ENCODE measurements at places on chromosomes 6 and 20.

DNA sequence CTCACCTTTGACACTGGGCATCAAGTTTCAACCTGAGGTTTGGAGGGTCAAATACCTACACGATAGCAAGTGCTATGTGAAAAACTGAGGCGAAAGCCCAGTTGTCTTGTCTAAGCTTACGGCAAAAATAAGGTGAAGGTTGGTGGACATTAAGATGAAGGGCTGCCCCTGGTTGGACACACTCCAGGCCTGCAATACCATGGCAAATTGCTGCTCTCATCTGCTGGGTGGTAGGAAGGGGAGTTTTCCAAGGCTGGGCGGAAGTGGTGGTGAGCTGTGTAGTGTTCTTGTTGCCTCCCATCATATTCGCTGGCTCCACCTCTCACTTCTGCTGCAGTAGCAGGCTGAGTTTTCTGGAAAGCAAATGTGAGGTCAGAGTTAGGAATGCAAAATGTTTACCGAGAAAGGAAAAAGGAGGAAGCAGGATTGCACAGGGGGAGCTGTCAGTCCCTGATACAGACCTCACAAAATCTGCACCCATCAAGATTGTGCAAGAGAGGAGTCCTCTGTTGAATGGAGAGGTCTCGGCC is 33.7 kb downstream of the SCP2D1 start:
- DNase-seq: no peak

DNA sequence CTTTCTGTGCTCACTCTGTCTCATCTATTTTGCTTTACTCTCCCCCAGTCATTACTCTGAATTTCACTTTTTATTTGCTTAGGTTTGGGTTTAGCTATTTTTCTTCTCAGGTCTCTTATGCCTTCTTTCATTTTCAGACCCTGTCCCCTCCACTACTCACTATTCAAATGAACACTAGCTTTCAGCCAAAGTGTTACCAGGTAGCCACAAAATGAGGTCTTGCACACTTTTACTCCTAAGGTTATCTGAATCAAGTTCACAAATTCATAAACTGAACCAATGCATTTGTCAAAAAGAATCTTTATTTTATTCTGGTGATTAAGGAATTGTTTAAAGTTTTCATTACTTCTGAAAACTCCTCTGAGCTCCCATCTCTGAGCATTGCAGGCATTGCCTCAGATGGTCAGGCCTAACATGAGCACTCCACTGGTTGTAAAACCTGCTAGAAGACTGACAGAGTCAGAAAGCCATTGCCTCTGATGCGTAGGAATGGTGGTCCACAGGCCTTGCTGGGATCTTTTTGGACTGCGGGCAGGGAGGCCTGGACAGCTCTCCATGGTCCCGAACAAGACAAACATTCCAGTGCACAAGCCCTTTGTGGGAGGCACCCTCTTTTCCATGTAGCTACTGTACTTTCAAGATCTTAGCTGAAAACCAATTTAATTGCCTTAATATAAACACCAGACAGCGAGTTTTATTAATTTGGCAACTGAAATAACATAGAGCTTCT is 48.5 kb downstream of the FYN start:
- no peak for DNase-seq

DNA sequence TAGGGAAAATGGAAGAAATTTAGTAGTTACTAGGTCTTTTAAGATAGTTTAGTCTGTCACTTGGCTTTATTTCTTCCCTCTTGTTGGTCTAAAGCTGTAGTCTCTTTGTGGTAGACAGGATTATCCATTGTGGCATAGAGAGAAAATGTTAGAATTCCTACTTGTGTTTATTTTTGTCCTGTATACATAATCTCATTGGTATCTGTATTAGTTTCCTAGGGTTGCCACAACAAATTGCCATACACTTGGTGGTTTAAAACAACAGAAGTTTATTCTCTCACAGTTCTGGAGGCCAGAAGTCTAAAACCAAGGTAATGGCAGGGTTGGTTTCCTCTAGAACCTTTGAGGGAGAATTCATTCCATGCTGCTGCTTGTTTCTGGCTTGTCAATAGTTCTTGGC is 119.4 kb downstream of the ZFAND3 start:
- no peak for DNase-seq

GRCh38 chr6:89716532-89716931 is 78.0 kb upstream of the LYRM2 start:
- DNase-seq: no peak

- no peak for DNase-seq
Observed at GRCh38 chr6:168713839-168714238, 272.9 kb downstream of the SMOC2 start.

GRCh38 chr20:17808782-17809181 is 109.0 kb downstream of the BANF2 start:
- no peak for DNase-seq

DNA sequence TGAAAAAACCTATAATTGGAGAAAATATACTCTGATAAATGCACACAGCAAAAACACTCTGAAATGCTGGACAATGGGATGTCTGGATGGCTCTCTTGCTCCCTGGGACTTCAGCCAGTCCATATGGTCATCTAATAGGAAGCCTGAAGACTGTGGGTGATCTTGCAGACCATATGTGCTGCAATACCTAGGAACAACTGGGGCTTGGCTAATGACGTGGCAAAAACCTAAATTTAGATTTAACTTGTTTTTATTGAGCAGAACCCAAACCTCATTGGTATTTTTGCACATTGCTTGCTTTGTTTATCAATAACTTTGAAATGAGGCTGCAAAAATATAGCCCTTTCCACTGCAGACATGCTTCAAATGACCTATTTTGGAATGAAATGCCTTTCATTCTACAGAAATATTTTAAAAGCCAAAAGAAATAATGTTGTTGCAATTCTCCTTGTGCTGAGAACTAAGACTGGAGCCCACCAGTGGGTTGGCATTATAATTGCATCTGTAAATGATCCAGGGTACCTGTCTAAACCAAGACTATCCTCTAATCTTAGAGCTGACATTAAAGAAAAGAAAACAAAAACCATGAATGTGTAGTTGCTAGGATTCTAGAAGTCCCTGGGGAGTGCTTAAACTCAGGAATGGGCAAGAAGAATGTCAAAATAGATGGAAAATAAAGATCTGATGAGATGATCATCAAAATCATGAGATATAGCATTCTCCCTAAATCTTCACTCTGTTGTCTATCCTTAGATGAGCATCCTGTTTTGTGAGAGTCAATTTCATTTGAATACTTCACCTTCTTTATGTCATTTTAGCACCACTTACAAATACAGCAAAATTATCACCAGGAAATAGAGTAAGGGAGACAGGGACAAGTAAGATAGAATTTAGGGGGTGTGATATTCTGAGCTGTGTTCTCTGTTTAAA is 152.1 kb upstream of the RIMS1 start:
- DNase-seq: no peak

DNA sequence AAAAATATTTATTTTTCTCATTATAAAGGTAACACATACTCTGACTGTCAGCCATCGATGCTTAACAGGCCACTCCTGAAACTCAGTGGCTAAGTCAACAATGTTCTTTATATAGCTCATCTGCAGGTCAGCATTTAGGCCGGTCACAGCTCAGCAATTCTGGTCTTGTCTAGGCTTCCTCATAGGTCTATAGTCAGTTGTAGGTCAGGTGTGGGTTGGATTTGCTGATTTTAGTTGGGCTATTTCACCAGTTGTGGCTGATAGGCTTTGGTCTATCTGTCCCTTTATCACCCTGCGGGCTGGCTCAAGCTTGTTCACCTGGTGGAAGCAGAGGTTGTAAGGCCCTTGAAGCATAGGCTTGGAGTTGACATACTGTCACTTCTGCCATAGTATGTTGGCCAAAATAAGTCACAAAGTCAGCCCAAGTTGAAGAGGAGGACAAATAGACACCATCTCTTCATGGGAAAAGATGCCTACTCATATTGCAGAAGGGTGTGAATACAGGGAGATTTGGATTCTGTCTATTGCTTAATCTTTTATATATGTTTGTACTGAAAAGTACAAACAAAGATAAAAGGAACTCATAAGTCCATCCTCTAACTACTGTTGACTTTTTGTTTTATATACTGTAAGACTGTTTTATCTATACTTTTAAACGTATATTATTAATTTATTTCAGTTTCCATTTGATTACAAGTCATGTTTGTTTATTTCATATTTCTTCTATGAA is 75.0 kb downstream of the BCKDHB start:
- DNase-seq: no peak

DNA sequence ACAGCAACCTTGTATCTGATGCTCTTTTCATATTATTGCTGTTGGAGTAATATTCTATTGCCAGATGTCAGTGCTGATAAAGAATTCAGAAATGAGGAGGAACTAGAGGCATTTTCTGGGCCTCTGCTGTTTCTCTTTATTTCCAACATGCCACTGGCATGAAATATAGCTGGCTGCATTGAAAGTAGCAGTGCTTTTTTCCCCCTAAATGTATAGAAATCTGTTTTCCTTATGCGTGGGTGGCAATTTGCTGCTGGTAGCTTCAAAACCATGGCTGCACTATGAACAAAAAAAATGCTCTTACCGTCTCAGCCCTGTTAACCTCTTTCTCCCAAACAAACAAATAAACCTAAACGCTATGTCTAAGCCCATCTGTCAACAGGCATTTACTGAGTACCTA is 442.3 kb upstream of the AGPAT4 start:
- DNase-seq: no peak

DNA sequence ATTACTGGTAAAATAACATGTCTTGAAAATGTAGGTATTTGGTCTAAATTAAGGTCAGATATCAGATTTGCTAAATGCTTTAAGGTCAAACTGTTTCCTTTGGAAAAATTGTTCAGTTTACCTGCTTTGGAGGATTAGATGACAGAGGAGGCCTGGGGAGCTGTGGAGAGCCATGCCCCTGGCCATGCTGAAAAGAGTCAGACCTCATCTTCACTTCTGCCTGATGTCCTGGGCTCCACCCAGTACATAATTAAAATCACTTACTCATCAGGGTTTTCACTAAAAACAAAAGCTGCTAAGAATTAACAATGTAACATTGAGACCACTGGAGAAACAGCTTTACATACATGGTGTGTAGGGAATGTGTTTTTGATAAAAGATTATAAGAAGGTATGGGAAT is 60.8 kb upstream of the UNC93A start:
- no peak for DNase-seq

GRCh38 chr20:56634735-56635385 is 5.8 kb downstream of the TFAP2C start:
- DNase-seq: no peak

All from NCI-H1048 (cell line).